ENCODE measurements at places on chromosomes 12 and 14.
A peak's percentile ranks its signal among the peaks of the same experiment; 100 is the strongest.

DNA sequence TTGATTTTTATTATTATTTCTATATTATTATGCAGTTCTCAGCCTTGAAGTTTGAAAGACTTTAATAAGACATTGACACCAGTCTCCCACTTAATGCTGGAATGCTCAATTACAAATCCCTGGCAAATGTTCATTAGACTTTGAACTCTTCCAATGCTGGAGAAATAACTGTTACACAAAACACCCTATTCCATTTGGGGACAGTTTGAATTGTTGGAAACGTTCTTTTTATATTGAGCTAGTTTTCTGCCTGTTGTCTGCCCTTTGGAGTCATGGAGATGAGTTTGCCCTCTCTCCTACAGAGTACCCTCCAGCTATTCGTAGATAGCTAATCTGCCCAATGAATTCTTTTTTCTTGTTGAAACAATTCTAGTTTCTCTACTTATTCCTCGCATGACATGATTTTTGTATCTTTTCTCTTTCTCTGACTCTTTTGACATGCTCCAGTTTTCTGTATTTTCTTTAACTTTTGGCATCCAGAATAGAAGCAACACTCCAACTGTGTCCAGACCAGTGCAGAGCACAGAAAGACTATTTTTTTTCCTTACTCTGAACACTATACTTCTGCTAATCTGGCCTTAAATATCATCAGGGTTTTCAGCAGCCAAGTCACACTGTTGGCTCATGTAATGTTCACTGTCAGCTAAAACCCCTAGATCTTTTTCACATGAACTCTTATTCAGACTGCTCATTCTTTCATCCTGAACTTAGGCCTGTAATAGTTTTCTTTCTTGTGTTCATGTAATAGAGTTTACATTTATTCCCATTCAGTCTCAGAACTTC is 379.3 kb downstream of the RAD51B start:
- no peak for DNase-seq

GRCh38 chr12:6180268-6181051 is 19.7 kb upstream of the CD9 start:
- DNase-seq: no peak

- no peak for DNase-seq
These were observed 26.5 kb upstream of the RIC8B start for GRCh38 chr12:106747973-106748436.

DNA sequence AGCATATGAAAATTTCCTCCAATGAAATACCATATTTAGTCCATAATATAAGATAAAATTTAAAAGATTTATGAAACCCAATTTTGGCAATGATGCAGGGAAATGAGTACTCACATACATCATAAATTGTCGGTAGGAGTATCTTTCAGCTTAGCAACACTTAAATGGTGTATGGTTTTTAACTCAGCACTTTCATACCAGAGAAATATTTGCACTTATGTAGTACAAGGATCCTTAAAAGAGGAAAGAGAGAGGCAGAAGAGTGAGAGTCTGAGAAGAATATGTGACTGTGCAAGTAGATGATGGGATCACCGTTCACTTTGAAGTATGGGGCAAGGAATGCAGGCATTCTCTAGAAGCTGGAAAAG is 379.3 kb upstream of the DCN start:
- DNase-seq: no peak

GRCh38 chr12:109301643-109302168 is 7.4 kb downstream of the FOXN4 start:
- DNase-seq: no peak

- no peak for DNase-seq
These were observed 56.3 kb downstream of the CCDC88C start for GRCh38 chr14:91361233-91361811.

DNA sequence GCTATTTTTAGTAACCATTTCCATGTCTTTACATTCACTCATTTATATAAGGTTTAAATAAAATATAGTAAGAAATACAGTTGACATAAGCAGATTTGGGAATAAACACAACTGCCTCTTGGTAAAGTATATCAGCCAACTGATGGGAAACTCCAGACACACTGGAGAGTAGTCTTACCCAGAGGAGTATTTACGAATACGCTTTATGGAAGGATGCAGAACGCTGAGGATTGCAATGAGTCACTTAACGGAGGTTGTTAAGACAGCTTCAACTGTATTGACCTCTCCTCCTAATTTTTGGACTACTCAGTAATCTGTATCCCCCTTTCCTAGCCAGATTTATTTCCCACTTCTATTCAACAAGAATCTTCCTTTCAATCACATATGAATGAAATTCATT is 6.0 kb downstream of the C2CD5 start:
- DNase-seq: no peak

DNA sequence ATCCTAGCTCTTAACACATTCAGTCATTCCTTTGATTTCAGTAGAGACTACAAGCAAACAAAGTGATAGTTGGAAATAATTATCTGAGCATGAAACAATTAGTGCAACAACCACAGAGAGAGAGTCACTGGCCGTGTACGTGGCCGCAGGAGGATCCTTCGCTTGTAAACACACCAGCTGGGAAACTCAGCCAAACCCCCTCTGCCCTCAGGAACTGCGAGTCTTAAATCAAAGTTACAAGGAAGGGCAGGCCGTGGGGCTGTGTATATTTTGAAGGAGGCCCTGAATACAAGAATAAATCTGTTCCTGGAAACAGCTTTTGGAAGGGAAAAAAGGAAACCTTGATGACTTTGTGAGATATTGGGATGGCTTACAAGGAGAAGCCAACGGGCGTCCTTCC is 164.5 kb downstream of the ANO2 start:
- no peak for DNase-seq

- DNase-seq: no peak
These were observed 40.3 kb upstream of the SLC38A2 start for GRCh38 chr12:46412857-46413256.

DNA sequence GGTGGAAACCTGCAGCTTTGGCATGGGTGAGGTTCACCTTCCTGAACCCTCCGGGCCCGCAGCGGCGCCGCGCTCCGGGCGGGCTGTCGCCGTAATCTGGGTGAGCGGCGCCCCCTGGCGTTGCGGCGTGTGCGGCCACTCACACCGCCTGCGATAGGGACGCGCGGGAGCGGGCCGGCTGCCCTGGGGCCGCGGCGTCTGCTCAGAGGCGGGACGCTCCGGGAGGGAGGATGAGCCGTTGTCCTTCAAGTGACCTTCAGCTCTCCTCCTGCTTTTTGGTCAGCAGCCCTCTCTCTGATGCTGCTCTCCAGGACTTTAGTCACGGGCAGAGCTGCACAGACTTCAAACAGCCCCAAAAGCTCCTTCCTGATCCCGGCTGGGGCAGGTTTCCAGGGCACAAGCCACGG is 211.7 kb upstream of the FKBP4 start:
- peak; percentile 65 for DNase-seq

DNA sequence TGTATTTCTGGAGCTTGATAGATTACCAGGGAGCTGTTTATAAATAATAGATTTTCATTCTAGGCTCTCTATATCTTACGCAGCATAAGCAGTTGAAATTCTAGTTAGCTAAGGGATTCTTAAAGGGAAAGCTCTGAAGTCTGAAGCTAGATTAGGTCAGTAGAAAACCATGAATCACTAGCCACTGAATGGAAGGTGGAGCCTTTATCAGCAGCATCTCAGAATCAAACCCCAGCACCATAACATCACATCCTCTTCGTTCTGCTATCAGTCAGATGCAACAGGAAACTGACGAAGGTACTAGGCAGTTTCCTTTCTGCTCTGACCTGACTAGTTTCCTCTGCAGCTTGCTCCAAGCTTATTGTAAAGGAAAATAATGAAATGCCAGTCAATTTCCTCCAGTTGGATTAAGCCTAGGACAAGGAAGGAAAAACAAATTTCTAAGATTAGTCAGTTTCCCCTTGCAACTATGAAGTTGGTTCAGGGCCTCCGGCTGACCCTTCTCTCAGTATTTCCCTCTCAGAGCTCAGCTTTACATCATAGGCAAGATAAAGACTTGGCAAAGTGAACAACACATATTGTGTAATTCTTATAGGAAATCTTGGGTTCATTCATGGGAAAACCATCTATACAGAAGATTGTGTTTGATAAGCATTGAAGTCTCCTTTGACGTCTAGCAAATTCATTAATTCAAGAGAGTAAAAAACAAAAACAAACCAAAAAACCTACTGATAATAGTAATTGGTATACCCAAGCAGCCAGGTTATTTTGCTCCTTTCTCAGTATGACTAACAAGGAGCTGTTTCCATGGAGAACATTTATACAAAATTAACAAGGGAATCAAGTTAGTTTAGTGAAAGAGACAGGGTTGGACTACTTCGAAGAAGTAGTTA is 43.4 kb upstream of the CFAP54 start:
- peak; percentile 75 for DNase-seq

GRCh38 chr12:64029013-64029857 is 184.7 kb downstream of the SRGAP1 start:
- DNase-seq: no peak

GRCh38 chr14:72613975-72614319 is 280.0 kb downstream of the DPF3 start:
- no peak for DNase-seq

- DNase-seq: no peak
These were observed 14.6 kb upstream of the ATP2A2 start for GRCh38 chr12:110266381-110266960.

DNA sequence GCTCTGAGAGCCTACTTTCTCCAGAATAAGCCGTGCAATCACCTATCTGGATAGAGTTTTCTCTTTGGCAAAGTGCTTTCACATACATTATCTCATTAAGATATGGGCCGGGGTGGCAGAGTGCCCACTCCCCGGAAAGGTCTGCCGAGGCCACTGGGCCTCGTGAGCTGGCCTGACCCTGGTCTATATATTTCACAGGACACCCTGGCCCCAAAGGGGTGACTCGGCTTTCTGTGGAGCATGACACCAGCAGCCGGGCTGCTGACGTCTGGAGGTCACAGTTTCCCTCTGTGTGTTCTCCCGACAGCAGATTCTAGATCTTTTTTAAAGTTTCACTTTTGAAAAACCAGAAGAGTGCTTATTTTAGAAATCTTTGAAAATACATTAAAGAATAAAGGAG is 27.9 kb upstream of the ATP2A2 start:
- DNase-seq: no peak

GRCh38 chr12:51702587-51702986 is 111.6 kb downstream of the SCN8A start:
- DNase-seq: no peak

GRCh38 chr14:93976477-93977057 is at the start of gene ASB2:
Gene ASB2 (minus strand): TSS chr14:93976570. CDS start chr14:93964539, 12,031 bp downstream.
- peak; percentile 54 for DNase-seq

DNA sequence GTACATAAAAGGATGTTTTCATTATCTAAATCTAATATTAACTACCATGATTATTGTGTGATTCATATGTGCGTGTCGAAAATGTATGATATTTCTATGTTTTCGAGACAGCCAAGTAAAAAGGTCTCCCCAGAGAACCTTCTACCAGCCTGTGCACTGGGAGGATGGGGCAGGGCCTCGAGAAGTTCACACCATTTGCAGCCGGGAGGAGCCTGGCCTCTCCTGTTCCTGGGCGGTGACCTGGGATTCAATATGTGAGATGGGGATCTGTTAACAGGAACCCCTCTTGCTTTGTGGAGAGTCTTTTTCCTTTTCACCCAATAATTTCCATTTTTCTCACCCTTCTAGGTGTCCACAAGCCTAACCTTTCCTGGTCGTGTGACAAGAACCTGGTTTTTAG is 189.3 kb downstream of the IPO8 start:
- no peak for DNase-seq

DNA sequence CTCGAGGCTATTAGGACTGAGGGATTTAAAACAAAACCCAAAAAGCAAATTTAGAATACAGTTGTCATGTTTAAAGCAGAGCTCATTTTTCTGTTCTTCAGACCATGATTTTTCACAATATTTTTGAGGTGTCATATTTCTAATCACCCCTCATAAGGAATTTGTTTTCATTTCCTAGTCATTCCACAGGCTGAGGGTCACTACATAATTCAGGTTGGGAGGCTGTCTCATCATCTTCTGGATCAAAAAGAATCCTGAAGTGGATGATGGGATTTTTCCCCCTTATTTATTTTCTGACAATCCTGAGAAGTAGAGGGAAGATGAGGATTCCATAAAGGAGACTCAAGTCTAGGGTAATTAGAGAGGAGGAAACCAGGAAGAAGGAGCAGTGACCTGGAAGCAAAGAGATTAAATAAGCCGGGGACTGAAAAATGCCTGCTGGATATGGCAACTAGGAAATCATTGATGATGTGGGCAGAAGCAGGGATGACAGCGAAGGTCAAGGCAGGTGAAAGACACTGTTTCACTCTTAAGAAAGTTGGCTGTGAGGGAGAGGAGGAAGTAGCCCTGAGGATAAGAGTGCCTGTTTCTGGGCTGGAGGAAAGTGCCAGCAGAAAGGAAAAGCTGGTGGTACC is 9.0 kb upstream of the PCNX1 start:
- DNase-seq: no peak

- no peak for DNase-seq
These were observed 109.1 kb upstream of the PLXNC1 start for GRCh38 chr12:94039199-94039840.

DNA sequence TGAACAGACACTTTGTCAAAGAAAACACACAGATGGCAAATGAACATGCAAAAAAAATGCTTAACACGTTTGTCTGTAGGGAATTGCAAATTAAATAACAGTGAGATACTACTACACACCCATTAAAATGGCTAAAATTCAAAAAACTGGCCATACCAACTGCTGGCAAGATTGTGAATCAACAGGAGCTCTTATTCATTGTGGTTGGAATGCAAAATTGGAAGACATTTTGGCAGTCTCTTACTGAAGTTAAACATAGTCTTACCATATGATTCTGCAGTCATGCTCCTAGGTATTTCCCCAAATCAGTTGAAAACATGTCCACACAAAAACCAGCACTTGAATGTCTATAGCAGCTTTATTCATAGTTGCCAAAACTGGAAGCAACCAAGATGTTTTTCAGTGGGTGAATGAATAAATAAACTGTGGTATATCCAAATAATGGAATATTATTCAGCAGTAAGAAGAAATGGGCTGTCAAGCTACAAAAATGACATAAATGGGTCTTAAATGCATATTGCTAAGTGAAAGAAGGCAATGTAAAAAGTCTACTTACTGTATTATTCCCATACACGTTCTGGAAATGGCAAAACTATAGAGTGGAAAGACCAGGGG is 91.4 kb downstream of the PLEKHA5 start:
- DNase-seq: no peak

GRCh38 chr14:90288651-90289355 is 32.5 kb downstream of the PSMC1 start:
- DNase-seq: no peak
